ENCODE measurements at places on chromosomes 5 and 9.

DNA sequence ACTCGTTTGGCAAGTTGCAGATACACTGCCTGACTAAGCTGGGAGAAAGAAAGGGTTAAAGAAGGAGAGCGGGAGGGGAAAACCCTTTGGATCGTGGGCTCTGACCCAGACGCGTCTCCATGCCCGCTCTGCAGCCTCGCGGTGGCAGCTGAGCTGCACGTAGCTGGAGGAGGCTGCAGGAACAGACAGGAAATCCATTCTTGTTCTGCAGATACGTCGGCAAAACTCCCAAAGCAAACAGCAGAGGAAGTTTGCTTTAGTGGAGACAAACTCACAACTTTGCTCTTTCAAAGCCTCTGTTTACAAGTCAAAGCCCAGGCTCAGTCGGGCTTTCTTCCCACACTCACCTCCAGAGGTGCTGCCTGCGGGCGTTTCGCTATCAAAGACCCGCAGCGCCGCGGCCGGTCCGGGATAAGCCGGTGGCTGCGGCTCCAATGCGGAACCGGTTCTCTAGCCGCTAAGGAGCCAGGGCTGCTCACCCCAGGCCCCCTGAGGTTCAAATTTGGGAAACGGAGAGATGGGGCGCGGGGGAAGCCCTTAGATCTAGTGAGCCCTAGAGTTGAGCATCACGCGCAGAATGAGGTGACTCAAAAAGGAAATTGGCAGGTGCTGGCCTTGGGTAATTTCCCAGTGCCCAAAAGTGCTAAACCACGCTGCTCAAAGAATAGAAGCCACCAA, 60.7 kb downstream of the MAT2B start:
- DNase-seq, result peak; percentile 3

DNA sequence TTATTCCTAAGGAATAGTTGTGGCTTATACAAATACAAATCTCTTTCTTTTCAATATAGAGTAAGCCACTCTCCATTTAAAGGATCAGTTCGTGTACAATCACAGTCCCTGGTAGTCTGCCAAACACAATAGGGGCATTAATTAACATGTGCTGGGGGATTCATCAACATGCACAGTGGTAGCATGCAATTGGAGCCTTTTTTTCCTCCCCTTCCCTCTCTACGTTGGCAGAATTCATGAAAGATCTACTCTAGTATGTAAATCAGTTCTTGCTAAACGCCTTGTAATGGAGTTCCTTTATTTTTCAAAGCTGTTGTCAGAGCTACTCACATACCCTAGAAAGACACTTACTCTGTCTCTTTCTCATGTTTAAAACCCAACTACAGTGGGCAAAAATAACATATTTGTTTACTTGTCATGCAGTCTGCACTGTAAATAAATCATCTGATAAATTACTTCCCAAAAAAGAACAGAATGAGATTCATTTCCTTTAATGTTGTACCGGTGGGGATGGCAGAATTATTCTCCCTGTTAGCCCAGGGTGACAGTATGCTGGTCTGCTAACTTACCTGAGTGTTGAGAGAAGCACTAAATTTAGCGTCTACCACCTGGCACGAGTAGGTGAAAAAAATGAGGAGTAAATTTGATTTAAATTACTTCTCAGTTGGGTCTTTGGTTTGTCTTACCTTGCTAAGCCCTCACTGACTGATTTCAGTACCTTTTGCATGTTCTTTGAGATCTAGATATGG, 341.5 kb upstream of the CCNH start:
- no peak for DNase-seq

GRCh38 chr5:9519537-9519936, 26.3 kb downstream of the SEMA5A start:
- DNase-seq, result no peak

GRCh38 chr9:124251605-124252378, 6.0 kb upstream of the NEK6 start:
- DNase-seq, result peak; percentile 18

DNA sequence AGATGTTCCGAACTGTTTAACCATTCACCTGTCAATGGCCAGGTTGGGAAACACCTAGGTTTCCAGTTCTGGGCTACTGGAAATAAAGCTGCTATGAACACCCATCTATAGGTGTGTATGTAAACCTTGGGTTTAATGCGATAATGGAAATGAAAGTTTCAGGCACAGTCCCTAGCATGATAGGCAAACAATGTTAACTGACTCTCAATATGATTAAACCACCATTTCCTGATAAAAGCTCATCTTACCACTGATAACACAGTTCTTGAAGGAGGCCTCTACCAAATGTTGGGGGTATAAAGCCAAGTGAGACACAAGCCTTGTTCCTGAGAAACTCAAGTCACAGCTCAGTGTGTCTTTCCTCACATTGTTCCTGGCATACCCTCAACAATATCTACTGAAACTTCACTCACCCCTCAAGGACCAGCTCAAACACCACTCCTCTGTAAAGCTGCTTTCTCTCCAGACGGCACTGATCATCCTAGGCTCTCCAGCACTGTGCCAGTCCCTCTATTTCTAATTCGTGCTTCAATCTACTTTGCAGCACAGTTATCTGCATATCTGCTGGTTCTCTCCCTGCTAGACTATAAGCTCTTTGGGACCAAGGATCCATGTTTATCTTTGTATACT, 15.8 kb downstream of the RAB14 start:
- DNase-seq, result no peak

DNA sequence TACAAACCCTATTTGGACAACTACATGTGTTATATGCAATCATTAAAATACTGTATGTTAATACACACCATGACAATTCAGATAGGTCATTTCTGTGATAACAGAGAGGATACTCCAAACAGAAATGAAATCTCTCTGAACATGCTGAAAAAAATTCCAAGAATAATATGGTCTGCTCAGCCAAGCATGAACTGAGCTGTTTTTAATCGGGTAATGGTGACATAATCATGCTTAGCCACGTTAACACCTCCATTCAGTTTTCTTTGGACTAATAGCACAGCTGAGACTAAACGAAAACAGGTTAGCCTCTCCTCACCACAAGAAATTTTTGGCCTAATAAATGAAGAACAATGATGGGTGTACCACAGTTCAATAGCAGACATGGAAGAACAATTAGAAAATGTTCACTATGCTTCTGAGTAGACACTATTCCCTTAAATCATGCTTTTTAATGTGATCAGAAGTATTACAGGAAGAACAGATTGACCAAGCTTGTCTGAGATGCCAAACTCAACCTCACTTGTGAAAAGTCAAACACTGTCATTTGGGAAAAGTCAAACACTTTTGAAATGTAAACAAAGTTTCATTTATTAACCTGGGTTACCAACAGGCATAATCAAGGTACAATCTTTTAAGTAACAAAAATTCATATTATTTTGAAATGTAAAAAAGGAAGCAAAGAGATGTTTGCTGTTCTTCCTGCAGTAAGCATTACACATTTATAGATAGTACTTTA, 19.4 kb downstream of the RAB14 start:
- DNase-seq, result no peak

DNA sequence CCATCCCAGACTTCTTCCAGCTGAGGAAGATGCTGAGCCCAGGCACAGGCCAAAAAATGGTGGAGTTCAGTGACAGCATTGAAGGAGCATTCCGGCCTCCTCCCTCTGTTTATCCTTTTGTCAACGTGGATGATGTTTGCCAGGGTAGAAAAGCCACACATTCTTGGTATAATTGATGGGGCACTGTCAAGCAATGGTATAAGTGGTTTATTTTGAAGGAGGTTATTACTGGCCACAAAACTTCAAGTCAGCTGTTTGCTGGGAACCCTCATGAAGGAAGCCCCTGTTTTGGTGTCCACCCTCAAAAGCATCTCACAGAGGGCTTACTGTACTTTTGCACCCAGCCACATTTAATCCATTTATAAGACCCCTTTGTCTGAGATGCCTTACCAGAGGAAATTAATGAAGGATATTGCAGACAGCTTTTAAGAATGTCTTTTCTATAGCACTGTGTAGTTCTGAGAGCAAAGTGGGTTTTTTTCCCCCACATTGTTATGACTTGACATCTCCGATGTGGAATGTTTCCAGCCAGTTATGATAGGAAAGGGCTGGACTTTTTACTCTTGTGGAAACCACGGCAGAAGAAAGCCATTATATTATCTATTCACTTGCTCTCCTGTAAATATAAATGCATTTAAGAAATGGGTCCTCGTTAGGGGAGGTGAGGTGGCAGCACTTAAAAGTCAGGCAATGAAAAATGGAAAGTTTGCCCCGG, 95.5 kb upstream of the SPATA31D4 start:
- no peak for DNase-seq

DNA sequence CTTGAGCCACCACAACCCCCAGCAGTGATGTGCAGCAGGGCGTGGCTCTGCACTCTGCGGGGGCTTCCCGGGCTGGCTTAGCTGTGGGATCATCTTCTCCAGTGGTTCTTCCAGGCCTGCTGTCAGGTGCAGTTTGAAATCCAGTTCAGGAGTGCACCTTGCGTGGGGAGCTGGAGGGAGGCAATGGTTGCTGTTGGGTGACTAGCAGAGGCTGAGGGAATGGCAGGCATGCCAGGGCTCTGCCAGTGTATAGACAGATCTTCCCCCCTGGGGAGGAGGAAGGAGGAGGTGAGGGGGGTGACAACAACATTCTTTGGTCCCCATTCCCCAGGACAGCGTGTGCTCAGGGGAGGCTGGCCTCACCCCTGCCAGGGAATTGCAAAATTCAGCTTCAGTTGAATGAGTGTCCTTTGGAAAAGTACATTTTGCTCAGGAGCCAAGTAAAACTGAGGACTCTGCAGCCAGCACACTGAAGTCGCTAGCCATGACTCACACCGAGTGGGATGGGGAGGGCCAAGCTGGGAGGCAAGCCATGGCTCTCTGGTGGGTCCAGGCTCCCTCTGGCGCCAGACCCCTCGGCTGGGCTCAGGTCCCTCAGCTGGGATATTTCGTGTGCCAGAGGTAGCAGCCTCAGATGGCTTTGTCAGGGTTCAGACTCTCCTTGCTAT, 35.0 kb downstream of the ERGIC1 start:
- DNase-seq, result no peak

DNA sequence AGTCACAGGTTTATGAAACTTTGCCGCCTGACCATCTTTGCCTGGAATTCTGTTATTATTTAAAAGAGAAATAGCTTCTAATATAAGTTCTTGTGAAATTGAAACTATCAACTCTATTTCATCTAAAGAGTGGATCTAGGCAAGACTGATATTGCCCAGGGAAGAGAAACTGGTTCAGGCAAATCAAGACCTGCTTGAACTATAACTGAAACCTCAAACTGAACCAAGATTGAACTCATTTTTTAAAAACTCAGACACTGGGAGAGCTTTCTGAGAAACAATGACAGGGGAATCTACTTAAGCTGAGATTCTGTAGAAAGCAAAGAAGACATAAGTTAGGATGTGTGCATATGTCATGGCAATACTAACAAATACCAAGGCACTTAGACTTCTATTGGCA, 815.8 kb downstream of the BRINP1 start:
- no peak for DNase-seq

- no peak for DNase-seq
Observed at GRCh38 chr5:28254846-28255245, 1216.5 kb upstream of the CDH9 start.

- peak; percentile 17 for DNase-seq
Observed at GRCh38 chr5:142326480-142326938, 1.7 kb upstream of the SPRY4 start.

DNA sequence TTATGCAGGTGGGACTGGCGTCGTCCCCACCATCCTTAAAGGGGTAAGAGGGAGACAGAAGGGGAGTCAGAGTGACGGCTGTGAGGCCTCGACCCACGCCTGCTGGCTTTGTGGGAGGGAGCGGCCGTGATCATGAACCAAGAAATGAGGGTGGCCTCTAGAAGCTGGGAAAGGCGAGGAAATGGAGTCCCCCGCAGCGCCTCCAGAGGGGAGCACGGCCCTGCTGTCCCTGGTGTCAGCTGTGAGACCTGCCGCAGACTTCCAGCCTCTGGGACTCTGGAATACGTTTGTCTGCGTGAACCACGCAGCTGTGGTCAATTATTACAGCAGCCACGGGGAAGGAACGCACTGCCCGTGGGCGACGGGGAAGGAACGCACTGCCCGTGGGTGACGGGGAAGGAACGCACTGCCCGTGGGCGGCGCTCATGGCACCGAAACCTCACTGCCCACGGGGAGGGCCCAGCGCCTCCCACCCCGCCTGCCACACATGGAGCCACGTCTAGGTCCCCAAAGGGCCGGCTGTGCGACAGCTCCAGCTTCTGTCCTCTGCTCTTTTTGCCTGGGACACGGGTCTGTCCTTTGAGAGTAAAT, 108.8 kb upstream of the RAPGEF1 start:
- no peak for DNase-seq

- no peak for DNase-seq
Observed at GRCh38 chr5:138468966-138469539, 3.8 kb downstream of the EGR1 start.

GRCh38 chr9:33415501-33416038, 13.2 kb upstream of the AQP7 start:
- peak; percentile 94 for DNase-seq

GRCh38 chr9:137244486-137245449, 3.7 kb downstream of the TUBB4B start:
- DNase-seq, result no peak

GRCh38 chr9:69965416-69966145, 78.1 kb upstream of the MAMDC2 start:
- DNase-seq, result no peak

DNA sequence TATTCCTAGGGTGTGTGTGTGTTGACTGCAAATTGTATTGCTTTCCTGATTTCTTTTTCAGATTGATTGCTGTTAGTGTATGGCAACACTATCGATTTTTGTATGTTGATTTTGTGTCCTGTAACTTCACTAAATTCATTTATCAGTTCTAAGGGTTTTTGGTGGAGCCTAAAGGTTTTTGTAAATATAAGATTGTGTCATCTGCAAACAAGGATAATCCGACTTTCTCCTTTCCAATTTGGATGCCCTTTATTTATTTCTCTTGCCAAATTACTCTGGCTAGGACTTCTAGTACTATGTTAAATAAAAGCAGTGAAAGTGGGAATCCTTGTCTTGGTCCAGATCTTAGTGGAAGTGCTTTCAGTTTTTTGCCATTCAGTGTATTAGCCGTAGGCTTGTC, 340.9 kb upstream of the KLF4 start:
- no peak for DNase-seq

GRCh38 chr9:10875752-10876151, 262.9 kb upstream of the PTPRD start:
- no peak for DNase-seq

DNA sequence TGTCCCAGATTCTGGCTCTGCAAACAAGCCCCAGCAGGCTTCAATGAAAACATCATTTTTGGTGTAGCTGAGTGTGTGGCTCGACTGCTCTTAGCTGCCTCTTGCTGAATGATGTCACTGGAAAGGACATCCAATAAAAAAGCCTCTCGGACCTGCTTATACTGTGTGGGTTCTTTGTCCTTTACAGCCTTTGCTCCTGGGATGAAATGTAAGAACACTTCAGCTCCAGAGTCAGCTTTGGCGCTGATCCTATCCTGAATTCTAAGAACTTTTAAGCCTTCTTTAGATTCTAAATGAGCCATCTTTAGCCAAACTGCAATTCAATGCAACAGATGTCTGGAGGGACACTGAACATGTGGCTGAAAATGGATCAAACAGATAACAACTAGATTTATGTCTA, 404.6 kb upstream of the C9orf72 start:
- DNase-seq, result no peak

- DNase-seq, result peak; percentile 12
Observed at GRCh38 chr9:90778746-90779145, 22.9 kb upstream of the SYK start.

Data from NCI-H510A treated with DMSO at 0.1 percent for 48 hours (cell line).